NCI-H510A treated with DMSO at 0.1 percent for 48 hours (cell line): ENCODE measurements at places on chromosomes 16 and 17.
A peak's percentile ranks its signal among the peaks of the same experiment; 100 is the strongest.

- no peak for DNase-seq
Observed at GRCh38 chr17:7122381-7122780, 7.8 kb upstream of the ASGR2 start.

DNA sequence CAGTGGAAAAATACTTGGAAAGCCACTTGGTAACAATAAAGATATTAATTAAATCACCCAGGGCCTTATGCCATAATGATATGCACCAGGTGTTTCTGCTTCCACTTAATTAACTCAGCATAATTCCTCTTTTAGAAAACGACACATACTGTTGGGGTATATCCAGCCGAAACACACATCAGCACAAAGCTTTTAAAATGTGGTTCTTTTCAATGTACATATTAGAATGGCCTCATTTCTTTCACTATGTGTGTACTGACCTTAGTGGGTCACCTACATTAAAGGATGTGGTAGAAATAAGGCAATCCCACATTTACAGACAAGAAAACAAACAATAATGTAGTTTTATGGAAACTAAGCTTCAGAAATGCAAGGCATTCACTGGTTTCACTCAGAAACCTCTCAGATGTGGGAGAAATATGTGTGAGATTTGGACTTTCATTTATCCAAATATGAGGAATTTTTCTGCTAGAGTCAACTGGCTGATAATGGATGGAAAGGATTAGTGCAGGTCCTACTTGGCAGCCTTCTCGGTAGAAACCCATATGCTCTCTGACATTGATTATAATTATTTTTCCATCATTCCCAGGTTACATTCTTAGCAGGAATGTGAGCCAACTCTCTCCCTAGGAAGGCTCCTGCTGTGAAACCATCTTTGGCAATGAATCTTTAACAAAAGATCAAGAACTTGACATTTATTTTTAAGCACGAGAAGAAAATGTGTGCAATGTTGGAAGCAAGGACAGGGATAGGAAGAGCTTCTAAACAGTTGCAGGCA is 66.7 kb upstream of the DHX40 start:
- no peak for DNase-seq

- DNase-seq: no peak
Observed at GRCh38 chr16:84677017-84677803, 22.6 kb upstream of the USP10 start.

DNA sequence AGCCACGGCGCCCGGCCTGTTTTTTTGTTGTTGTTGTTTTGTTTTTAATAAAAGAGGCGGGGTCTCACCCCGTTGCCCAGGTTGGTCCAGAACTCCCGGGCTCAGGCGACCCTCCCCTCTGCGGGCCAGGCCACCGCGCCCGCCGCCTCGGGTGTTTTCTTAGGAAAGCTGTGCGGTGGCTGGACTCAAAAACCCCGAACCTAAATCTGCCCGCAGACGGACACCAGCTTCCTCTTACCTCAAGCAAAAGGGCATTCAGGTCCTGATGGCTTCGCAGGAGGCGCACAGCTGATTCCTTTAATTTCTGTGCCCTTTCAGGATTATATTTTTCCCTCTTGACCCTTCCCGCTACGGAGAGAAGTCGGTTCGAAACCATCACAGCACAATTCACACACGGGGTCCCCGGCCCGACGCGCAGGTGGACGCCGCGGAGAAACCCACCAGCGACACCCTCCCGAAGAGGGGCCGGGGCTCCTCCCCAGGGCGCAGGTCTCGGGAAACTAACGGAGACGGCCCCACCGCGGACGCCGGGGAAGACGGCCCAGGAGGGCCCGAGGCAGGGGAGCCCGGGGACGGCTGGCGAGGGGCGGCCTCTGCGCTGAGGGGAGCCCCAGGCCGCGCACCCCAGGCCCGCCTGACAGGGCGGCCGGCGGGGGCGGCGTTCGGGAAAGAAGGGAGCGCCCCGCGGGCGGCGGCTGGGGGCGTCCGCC is 653 bp downstream of the FANCA start:
- DNase-seq: no peak

DNA sequence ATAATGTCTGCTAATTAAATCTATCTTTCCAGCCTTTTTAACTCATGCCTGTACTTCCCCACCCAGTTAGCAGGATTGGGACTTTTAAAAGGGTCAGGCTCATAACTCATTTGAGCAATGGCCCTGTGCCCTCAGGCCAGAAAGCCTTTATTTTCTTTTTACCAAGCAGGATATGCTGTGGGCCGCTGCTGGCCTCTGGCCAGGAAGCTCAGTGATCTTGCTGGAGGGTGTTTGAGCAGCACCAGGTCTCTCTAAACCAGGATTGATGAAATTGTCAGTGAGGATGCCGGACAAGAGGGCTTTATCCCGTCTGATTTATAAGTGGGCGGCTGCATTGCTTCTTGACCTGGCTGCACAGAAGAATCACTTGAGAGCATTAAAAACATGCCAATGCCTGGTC is 187.8 kb downstream of the RAB11FIP4 start:
- DNase-seq: no peak

DNA sequence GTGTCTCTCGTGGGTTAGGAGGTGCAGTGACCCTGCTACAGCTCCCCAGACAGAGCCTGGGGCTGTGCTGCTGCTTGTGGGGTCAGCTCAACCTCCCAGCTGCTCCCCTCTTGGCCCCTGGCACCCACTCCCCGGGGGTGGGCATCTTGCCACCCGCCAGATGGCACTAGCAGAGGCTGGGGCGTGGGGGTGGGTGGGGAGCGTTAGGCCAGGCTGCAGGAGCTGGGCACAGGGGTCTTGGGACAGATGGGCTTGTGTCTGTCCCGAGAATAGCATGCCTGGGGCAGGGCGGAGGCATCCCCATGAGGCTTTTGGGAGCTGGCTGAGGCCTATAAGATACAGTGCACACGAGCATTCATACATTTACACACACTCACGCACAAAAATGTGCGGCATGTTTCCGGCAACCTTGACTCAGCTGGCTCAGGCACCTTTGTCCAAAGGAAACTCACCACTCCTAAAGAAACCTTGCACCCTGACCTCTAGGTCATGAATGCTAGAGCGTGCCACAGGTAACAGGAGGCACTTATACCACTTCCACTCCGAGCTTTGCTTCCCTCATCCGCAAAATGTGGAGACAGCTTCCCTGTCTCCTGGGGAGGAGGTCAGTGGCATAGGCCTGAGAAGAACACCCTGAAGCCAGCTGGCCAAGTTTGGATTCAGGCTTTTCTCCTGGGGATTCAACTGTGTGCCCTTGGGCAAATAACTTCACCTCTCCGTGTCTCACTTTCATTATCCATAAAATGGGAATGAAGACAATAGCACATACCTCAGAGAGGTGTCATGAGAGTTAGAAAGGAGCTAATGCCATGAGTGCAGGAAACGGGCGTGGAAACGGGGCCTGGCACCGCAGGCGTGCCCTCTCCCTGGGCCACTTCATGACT is 78.9 kb upstream of the LHX1 start:
- DNase-seq: no peak

DNA sequence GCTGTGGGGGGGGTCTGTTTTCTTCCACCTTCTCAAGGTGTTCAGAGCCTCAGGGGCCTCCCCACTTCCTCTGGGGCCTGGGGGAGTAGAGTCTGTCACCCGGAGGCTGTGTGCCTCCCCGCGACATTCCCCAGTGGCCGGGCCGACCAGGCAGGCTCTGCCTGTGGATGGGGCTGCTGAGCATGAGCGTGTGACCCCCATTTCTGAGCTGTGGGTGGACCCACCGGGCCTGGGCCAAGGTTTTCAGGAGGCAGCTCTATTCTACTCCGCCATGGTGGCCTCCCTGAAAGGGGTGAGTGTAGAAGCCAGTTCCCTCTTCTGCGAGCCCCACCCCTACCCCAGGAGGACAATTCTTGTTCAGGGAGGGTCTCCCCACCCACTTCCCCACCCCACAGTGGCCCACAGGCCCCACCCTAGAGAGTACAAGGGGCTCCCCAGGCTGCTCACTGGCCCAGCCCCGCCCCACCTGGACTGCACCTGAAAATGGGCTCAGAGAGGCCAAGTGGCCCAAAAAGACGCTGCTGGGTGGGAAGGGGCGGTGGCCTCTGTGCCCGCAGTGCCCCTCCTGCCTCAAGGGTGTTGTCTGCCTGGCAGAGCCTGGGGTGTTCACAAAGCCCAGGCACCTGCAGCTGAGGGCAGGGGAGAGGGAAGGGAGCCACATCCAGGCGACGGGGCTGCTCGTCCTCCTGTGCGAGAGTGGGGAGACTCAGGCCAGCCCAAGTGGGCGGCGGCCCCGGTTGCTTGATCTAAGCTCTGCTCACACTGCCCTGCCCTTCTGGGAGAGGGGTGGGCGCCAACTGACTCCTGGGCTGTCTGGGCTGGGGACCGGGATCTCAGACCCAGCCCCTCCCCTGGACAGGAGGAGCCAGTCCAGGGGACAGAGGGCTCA is 1.3 kb downstream of the MSLN start:
- no peak for DNase-seq

GRCh38 chr17:43979011-43979410 is 25.3 kb upstream of the PYY start:
- DNase-seq: no peak

DNA sequence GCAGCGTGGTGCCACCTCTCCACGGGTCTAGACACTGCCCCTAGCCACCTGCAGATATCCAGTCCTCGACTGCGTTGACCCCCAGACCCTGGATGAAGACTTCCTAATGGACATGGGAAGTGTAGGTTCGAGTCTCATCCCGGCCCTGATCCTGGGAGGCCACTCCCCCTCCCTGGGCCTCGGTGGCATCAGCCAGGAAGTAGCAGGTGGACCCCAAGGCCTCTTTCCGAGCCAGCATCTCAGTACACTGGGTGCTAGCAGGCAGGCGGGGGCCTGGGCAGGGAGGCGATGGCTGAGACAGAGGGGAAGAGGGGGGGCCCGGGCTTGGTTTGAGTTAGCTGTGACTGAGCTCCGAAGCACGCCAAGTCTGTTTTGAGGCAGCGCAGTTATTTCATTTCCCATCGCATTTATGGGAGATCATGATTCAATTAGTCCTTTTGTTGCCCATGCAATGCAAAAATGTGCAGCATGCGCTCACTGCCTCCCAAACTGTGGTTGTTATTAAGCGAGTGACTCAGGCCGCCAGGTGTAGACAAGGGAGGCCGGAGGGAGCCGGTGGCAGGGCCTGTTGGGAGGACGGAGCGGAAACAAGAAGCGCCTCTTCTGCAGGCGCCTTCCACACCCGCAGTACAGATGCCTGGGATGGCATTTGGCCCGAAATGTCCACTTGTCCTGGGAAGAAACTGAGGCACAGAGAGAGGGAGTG is 25.3 kb upstream of the ZNF469 start:
- DNase-seq: no peak

DNA sequence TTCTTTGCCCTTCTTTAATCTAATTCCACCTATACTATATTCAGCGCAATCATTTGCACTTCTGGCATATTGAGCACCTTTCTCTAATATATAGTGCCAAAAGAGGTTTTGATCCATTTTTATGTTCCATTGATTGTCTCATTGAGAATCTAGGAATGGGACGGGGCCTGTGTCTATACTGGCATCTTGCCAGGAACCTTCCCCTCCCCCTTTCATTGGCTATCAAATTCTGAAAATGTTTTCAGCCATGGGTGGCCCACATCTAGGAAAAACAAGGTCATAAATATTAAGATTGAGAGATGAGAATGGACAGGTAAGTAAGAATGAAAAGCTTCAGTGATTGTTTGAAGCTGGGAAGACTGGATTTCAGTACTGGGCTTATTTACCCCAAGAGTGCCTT is 159.9 kb downstream of the FTO start:
- DNase-seq: no peak

GRCh38 chr17:68260051-68260762 is 12.4 kb downstream of the AMZ2 start:
- DNase-seq: no peak

GRCh38 chr17:39696731-39697130 is 3.1 kb upstream of the ERBB2 start:
- DNase-seq: no peak

- peak; percentile 89 for DNase-seq
Observed at GRCh38 chr17:55770196-55770870, 19.5 kb downstream of the PCTP start.

- no peak for DNase-seq
Observed at GRCh38 chr16:73506568-73507056, 458.7 kb upstream of the ZFHX3 start.

- DNase-seq: no peak
Observed at GRCh38 chr17:62670202-62670821, 42.8 kb downstream of the MRC2 start.

GRCh38 chr16:48580925-48581500 is 29.0 kb downstream of the N4BP1 start:
- no peak for DNase-seq

GRCh38 chr16:86428729-86429517 is 81.4 kb upstream of the FOXF1 start:
- DNase-seq: no peak

- no peak for DNase-seq
Observed at GRCh38 chr16:86495756-86496261, 14.5 kb upstream of the FOXF1 start.

- DNase-seq: no peak
Observed at GRCh38 chr17:4318596-4318995, 47.9 kb downstream of the UBE2G1 start.

DNA sequence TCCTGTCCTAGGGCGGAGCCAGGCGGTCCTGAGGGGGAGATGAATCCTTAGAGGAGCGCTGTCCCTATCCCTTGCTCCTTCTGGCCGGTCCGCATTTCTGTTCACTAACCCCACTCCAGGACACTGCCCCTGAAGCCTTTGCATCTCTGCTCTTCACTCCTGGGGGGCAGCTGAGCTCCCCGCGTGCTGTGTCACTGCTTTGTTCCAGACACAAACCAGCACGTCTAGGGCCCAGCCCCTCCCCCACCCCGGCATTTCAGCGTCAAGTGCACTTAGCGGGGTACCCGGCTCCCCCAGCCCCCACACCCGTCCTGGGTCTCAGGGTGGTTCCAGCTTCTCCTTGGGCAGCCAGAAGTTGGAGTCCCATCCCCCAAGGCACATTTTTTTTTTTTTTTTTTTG is 8.9 kb downstream of the CORO6 start:
- no peak for DNase-seq

- no peak for DNase-seq
Observed at GRCh38 chr16:59864981-59865666, 1131.0 kb upstream of the GOT2 start.

DNA sequence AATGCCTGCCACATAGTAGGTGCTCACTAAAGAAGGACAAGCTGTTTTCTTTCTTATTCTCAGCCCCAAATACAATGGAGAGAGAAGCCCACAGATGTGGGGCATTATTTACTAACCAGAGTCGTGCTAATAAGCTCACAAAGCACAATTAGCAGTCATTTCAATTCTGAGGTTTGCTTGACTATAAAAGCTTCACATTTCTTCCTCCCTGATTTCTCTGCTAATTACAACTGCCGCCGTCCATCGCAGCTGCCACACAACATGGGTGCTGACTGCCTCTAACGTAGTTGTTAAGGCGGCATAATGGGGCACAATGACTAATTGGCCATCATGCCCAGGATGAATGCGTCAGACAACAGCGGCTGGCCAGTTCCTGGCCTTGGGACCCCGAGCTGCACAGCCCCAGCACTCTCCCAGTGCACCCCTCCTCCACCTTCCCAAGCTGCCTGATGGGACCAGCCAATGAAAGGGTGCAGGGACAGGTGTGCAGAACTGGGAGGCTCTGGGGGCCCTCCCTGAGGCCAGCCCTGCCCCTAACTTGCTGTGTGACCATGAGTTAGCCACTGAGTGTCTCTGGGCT is 109.2 kb downstream of the CCT6B start:
- no peak for DNase-seq

GRCh38 chr17:9729034-9729650 is 62.2 kb downstream of the DHRS7C start:
- DNase-seq: peak; percentile 2
